Effector CD4-positive, alpha-beta T cell (primary cell): ENCODE measurements at places on chromosomes 5 and 9.

DNA sequence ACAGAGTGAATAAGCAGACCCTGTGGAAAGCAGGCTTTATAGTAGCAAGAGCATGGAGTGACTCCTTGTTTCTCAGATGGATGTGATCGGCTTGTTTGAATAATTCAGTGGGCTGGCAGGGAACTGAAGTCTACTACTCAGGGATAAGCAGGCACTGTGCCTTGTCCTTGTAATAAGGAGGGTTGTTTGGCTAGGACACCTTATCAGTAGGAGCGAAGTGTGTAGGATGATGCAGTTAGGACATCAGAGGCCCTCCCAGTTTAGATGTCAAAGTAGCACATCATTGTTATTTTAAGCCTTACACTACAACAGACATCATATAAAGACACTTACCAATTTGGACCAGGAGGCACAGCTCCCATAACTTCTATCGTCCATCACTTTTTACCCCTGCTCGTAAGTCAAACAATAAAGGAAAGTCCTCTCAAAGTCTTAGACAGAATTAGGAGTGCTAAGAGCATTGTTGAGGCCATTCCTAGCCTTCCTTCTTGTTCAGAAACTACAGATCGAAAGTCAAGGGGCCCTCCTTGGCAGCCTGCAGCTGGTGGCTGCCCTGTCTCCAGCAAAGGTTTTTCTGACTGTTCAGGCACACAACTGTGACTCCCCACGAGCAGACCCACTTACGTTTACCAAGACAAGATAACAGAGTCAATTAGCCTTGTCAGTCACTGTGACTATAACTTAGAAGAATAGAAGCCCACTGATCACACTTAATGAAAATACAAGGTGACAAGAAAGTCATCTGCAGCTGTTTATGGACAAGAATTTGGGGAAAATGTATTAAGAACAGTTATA, 218.6 kb downstream of the SNX18 start:
- DNase-seq: no peak

DNA sequence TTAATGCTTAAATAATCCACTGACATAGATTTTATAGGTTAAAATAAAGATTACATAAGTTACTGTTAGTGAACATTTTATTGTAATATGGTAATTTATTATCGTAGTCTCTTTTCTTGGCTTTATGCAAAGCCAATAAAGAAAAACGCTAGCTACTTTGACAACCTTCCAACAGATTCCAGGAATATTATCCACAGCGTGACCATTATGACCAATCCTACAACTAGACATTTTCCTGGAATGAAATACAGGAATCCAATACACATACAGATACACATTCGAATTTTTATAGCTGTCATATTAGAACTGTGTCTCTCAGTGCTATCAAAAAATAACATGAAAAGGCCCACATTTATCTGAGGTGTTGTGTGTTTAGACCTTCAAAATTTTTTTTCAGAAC, 13.1 kb downstream of the RPS23 start:
- no peak for DNase-seq

DNA sequence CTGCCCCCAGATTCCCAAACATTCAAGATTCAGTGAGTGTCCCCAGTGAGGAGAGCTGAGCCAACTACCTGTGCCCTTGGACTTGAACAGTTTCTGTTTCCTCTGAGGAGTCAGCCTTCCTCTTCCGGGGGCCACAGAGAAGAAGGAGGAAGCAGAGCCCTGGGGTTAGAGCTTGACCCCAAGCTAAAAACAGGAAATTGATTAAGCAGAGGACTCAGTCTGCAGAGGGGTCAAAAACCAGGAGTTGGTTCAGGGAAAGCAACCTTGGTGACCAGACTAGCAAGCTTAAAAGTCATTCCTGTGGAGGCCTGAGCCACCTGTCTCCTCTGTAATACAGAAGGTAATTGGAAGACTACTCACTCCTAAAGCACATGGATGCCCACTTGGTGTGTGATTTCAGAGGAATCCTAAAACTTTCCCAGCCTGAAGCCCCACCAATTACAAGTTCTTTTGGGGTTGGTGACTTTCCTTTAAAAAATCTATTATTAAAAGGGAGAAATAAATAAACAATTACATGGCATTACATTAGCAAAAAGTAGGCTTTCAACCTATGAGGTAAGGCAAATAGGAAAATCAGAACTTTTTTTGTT, 64.2 kb upstream of the SELENOP start:
- DNase-seq: no peak

- DNase-seq: no peak
These were observed 493.9 kb upstream of the CDH9 start for GRCh38 chr5:27532305-27532704.

GRCh38 chr5:94615862-94616261, 2.5 kb downstream of the KIAA0825 start:
- DNase-seq: no peak

DNA sequence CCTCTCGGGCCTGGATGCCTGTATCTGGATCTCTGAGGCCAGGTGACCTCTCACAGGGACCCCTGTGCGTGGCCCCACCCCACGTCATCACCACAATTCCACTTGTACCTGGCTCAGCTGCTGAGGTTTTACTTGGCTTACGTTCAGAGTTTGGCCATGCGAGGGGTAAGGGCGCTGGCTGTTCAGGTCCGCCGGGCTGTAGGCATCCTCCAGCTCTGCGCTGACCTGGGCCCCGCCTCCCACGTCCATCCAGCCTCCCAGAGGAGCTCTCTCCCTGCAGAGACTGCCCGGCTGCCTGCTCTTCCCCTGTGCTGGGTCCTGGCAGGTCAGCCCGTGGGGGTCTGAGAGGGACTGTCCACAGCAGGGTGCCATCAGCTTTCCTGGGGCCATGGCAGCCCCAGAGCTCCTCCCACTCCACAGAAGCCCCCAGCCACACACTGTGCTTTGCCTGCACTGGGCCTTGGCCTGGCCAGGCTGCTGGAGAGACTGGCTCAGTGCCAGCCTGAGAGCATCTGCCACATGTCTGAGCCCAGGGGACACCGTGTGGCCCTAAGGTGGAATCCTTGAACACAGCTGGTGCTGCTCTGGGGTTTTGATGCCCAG, 43.6 kb downstream of the SLC6A3 start:
- no peak for DNase-seq

DNA sequence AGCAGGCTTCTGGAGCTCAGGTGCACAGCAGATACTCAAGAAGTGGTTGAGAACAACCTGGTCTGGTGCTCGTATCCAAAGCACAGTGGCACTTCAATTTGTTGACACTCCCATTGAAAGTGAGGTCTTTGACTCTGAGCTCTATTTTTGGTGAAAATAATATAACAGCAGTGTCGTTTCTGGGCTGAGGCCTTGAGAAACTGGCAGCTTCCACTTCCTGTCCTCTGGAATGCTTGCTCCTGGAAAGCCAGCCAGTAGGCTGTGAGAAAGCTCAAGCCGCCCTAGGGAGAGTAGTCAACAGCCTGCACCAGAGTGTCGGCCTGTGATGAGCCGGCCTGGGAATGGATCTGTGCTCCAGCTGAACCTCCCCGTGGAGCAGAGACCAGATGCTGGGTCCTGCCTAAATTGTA, 6.8 kb upstream of the SUSD3 start:
- DNase-seq: no peak

GRCh38 chr5:111748304-111748763, 8.7 kb downstream of the NREP start:
- no peak for DNase-seq

DNA sequence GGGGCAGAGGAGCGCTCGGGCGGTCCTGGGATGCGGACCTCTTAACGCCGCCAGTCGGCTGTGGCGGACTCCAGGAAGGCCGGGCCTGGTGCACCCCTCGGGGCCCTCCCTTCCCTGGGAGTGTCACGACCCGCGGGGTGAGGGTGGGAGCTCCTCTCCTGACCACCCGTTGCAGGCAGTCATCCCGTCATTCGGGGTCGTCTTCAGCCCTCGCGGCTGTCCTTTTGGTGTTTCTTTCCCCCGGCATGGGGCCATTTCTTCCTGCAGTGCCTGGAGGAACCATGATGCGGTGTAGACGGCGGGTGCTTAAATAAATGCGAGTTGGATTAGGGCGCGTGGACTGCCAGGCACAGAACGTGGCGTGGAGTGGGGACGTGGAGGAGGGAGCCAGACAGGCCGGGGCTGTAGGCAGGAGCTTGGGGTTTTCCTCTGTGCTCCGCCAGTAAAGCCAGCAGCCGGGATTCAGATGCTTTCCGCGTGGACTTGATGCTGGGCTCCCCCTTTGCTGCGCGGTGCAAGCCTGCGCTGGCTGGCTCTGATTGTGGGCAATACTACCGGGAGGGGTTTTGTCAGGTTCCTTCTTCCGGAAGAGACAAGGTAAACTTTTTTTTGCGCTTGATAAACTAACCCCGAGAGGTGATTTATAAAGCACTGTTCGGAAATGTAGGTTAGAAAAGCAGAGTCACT, 868 bp downstream of the KDM4C start:
- DNase-seq: peak; percentile 51

DNA sequence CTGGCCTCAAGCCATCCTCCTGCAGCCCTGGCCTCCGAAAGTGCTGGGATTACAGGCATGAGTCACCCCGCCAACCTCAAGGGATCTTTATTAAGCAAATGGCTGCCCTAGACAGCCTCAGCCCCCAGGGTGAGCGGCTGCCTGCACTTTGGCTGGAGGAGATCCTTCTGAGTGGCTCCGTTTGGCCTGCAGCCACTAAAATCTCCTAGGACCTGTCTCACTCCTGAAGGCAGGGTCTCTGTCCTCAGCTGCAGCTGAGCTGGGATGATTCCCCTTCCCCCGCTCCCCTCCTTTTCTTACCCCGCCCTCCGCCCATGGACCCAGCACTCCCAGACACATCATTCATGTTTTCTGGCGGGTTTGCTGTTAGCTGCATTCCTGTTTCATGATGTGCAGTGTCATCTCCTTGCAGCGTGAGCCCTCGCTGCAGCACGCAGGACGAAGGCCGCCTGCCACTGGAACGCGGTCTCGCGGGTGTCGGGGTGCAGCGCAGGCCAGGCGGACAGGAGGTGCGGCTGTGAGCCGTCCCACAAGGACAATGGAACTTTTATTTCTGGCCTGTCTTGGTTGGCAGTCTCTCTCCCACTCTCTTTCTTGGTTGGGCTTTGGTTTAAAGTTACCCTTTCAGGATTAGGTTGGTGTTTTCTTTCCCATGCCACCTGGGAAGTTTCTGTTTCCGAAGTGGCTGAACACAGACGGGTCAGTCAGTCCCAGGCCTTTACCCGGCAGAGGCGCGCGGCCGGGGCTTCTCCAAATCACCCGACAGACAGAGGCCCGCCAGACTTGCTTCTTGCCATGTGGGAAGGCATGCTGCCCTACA, 137.1 kb downstream of the FOXD1 start:
- no peak for DNase-seq

- DNase-seq: no peak
These were observed 488 bp downstream of the SKIC3 start for GRCh38 chr5:95554331-95554646.

GRCh38 chr9:135898634-135899407, 8.5 kb downstream of the CAMSAP1 start:
- DNase-seq: no peak

DNA sequence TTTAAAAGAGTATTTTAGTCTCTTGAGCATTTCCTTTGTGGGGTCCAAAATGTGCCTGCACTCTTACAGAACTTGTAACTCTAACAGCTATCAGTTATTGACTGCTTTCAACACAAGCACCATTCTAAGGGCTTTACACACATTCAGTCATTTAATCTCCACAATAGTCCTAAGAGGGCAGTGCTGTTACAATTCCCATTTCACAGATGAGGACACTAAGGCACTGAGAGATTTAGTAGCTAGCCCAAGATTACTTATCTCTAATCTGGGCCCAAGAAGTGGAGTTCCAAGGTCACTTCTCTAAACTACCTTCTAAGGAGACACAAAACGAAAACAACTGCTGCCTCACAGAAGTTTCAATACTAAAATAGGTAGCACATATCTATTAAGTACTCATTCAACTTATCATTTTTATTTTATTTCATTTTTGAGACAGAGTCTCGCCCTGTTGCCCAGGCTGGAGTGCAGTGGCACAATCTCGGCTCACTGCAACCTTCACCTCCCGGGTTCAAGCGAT, 275.2 kb downstream of the CWC27 start:
- DNase-seq: no peak

GRCh38 chr9:9783211-9783610, 829.6 kb downstream of the PTPRD start:
- no peak for DNase-seq

GRCh38 chr5:170746961-170747340, 36.6 kb upstream of the GABRP start:
- no peak for DNase-seq

DNA sequence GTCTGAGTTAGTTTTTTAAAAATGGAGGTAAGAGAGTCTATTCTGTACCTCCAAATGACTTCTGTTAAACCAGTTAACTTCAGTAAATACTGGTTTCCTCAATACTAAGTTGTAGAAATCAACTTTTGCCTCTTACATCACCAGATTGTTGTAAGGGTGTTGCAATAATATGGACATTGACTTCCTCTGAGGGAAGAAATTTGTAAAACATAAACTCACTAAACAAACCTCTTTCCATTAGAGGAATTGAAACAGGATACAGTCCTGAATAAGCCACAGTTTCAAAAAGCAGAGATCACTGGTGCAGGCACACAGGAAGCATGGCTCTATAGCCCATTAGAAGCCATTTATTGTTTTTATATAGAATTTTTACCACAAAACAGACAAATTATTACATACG, 32.7 kb upstream of the SLCO6A1 start:
- DNase-seq: no peak

DNA sequence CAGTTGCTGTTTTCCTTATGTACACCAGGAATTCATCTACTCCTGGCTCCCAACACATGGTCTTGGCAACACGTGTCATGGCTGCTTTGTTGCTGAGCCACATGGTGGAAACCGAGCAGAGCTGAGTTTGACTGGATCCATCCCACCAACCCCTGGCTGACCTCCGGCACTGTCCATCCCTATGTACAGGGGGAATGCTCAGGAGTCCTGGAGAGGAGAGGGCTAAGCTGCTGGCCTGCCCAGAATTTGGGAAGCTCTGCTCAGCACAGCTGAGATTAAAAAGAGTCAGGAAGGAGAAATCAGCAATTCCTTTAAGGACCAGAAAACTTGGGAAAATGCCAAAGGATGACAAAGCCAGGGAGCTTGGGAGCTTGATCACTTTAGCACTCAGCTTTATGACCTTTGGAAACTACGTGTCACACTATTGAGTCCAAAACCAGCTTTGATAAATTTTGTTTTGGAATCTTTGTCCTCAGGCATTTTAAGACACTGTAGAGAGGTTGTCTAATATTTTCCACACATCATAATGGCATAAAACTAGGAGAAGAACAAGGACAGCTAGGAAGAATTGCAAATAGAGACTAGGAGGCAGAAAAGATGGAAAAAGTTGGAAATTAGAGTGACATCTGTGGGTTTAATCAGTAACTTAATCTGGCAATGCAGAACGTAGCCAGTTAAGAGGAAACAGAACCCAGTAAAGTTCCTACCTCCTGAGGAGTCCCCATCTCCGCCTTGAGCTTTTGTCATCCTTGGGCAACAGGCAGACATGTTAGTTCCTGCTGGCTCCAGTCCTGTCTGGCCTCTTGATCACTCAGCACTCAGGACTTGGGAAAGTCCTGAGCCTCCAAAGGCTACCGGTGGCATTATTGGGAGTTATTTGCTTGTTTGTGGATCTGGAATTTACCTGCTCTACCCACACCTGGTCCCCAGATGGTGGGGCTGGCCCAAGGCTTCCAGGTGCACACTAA, 62.5 kb upstream of the PLPP1 start:
- no peak for DNase-seq

GRCh38 chr9:95498641-95499040, 18.1 kb downstream of the PTCH1 start:
- no peak for DNase-seq

GRCh38 chr5:162911873-162912272, 525.5 kb upstream of the CCNG1 start:
- DNase-seq: no peak
